DMS79 (cell line): ENCODE measurements at places on chromosomes 1 and 21.

DNA sequence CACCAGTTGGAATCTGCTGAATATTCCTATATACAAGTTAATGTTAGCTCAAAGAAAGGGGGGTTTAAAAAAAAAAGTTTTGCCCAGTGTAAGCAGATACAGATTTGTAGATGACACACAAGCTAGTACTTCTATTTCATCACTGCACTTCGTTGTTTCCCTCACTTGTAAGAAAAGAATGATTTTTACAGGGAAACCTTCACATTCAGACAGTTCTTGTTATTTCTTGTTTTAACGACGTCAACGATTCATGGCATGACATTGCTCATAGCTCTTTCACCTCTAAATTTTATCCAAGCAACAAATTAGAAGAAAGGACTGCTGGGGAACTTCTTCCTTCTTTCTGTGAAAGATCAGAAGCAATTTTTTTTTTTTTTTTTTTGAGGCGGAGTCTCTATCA, 25.7 kb upstream of the C1orf105 start:
- DNase-seq = no peak

DNA sequence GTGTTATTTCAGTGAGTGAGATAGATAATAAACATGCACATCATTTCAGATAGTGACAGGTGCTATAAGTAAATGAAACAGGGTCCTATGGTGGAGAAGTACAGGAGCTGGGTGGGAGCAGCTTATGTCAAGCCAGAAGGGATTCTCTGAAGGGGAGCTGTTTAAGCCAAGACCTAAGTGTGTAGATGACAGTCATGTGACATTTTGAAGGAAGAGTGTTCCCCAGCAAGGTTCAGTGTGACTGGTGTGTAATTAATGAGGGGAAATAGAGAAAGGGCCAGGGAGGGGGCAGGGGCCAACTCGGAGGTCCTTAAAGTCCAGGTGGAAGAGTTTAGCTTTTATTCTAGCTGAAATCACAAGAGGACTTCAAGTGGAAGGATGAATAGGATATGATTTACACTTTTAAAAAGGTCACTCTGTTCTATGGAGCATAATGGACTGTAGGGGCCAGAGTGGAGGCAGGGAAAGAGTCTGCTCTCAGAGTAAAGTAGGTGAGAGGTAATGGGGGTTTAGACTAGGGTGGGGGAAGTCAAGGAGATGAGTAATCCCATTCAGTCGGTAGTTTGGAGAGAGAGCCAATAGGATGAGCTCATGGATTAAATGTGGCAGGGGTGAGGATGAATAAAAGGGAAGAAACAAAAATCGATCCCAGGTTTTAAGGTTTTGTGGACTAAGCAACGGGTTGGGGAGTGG, 243.1 kb downstream of the CACNA1E start:
- DNase-seq = peak; percentile 46

DNA sequence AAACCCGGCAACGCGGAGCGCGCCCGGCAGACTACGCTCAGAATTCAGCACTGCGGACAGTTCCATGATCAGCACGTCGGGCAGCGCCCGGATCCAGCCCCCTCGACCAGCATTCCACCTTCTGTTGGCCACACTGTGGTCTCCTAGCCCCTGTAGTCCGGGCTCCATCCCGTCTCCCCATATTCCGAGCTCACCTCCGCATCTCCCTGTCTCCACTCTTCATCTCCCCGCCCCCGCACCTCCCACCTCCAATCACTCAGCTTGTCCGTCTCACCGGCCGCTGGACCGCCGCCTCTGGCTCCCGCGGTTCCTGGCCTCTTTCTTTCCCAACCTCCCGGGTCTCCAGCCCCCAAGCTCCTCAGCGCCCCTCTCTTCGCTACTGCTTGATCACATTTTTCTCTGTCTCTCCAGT, 500 bp downstream of the EPHA10 start:
- DNase-seq = no peak

- peak; percentile 97 for DNase-seq
These were observed 7.2 kb downstream of the TRAPPC3 start for GRCh38 chr1:36142121-36142520.

- no peak for DNase-seq
These were observed 226.2 kb downstream of the AKT3 start for GRCh38 chr1:243623841-243624240.
